Activated CD8-positive, alpha-beta memory T cell treated with anti-CD3 and anti-CD28 coated beads, Interleukin-2, amount 10 ng/mL, durations not matched to agents 7 days and 5 days (primary cell): ENCODE measurements at places on chromosomes 5 and 9. TPM values are rescaled to one million over a fixed set of nuclear protein-coding genes. Genes with fewer than 3 reads are reported as not detected.

DNA sequence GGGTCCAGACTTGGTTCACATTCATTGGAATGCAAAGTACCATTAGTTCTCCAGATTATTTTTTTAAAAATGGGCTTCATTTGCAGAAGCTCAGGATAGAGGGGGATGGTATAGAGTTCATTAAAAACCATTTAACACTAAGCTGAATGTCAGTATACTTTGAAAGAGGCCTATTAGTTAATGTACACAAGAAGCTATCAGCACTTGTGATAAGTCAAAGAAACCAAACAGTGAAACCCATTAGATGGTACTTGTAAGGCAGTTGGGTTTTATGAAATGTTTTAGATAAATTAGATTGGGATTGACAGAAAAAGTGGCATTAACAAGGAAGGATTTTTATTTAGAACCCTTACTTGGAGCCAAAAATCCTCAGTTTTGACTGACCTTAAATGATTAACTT is 229.2 kb upstream of the MPDZ start:
- H3K27me3 ChIP-seq: no peaks in the 10 kb centered on the region
- no peak for DNase-seq
- H3K4me1 ChIP-seq: no peaks in the 10 kb centered on the region
- no peaks in the 10 kb centered on the region for H3K36me3 ChIP-seq

GRCh38 chr5:153981905-153982605 is 56.7 kb downstream of the FAM114A2 start:
- no peak overlapping the region for H3K27ac ChIP-seq
- DNase-seq: no peak
- H3K36me3 ChIP-seq: no peaks in the 10 kb centered on the region
- no peaks in the 10 kb centered on the region for H3K4me1 ChIP-seq
- peaks cover 8% of the 10 kb centered on the region for H3K27me3 ChIP-seq

- H3K27ac ChIP-seq: no peak overlapping the region
- H3K4me1 ChIP-seq: peaks cover 6% of the 10 kb centered on the region
- no peak overlapping the region for H3K4me3 ChIP-seq
These were observed 54.0 kb upstream of the FKTN start for GRCh38 chr9:105503881-105504280.

- DNase-seq: no peak
- peaks cover 1% of the 10 kb centered on the region for H3K36me3 ChIP-seq
- no peaks in the 10 kb centered on the region for H3K4me1 ChIP-seq
- no peak overlapping the region for H3K4me3 ChIP-seq
- no peak overlapping the region for H3K27ac ChIP-seq
These were observed 75.4 kb upstream of the GDNF start for GRCh38 chr5:37915097-37915736.

DNA sequence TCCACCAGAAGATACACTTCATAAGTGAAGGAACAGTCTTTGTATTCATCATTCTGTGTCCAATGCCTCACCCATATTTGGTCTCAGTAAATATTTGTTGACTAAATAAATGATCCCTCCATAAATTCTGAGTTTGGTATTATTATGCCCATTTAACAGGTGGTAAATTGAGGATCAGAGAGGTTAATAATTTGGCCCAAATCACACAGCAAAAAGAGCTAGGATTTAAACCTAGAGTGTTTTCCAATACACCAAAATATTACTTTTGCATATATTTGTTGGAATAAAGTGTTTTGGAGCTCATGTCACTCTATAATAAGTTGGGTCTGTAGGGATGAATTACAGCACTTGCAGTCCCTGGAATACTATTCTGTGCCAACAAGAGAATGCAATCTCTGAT is 470.3 kb downstream of the ARHGEF28 start:
- H3K4me1 ChIP-seq: no peaks in the 10 kb centered on the region
- DNase-seq: no peak
- no peaks in the 10 kb centered on the region for H3K36me3 ChIP-seq
- peaks cover 2% of the 10 kb centered on the region for H3K27me3 ChIP-seq

Gene PPP2R2B
- 6.7 TPM for total RNA-seq
